ENCODE measurements at places on chromosomes 4 and X.

- DNase-seq = no peak
Observed at GRCh38 chr4:84483688-84484087, 15.4 kb downstream of the NKX6-1 start.

DNA sequence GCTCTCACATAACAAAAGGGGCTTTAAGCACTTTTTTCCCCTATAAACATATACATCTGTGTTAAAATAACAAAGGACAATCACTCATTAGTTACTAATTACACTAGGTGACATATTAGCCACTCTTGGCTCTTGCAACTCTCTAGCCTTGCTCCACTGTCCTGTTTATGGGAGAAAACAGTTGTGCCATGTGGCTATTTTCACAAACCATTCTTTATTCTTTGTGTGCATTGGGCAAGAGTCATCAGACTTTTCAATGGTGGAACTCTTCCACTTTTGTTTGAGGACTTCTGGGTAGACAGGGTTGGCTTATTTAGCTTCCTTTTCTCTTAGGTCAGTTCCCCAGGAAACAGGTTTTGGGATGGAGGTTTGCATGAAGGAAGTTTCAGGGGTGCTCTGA is 16.0 kb upstream of the FAM149A start:
- DNase-seq = no peak

GRCh38 chrX:132384301-132384700 is 104.5 kb downstream of the MBNL3 start:
- no peak for DNase-seq

DNA sequence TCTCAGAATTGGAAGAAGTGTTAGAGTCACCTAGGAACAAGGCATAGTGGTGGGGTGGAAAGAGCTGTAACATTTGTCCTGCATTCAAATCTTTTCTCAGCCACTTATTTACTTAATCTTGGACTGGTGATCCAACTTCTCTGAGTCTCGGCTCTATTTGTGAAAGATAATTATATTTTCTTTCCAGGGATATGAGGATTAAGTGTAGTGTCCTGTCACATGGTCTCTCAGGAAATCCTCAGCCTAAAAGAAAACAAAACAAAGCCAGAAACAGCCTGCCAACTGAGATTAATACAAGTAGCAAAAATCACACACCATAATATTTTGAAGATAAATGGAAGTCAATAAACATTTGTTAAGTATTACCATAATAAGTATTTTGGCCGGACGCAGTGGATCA is 33.3 kb upstream of the ETNPPL start:
- DNase-seq = no peak

DNA sequence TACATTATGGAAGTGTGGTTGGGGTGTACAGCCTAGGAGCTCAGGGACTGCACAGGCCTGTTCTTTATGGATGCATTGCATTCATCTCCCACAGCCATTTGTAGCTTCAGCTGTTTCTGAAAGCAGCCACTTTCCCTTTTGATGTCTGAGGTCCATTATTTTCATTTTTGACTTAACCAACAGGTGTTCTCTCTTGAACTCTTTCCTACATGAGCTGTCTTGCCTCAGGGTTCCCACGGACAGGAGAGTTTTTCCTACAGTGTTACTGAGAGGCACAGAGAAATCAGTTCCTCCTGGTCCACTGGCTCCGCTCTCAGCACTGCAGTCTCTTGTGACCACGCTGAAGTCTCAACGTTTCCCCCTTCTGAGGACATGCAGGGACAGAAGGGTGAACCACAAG is 87.2 kb downstream of the RASL11B start:
- no peak for DNase-seq

DNA sequence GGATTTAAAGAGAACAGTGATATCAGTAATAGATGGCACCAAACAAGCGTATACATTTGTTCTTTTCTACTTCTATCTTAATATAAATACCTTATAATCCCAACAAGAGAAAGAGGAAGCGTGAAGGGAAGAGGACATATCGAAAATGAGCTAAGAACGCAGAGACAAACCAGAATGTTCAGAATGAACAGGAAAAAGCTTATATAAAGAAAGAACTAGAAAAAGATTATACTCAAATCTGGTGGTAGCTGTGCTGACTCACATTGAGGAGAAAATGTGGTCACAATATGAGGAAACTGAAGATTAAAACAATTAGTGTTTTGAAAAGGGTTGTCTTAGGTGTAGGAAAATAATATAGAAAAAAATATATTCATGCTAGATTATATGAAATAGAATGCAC is 2.0 kb upstream of the GPR34 start:
- no peak for DNase-seq

GRCh38 chrX:132708529-132708928 is 219.7 kb upstream of the MBNL3 start:
- DNase-seq = no peak

DNA sequence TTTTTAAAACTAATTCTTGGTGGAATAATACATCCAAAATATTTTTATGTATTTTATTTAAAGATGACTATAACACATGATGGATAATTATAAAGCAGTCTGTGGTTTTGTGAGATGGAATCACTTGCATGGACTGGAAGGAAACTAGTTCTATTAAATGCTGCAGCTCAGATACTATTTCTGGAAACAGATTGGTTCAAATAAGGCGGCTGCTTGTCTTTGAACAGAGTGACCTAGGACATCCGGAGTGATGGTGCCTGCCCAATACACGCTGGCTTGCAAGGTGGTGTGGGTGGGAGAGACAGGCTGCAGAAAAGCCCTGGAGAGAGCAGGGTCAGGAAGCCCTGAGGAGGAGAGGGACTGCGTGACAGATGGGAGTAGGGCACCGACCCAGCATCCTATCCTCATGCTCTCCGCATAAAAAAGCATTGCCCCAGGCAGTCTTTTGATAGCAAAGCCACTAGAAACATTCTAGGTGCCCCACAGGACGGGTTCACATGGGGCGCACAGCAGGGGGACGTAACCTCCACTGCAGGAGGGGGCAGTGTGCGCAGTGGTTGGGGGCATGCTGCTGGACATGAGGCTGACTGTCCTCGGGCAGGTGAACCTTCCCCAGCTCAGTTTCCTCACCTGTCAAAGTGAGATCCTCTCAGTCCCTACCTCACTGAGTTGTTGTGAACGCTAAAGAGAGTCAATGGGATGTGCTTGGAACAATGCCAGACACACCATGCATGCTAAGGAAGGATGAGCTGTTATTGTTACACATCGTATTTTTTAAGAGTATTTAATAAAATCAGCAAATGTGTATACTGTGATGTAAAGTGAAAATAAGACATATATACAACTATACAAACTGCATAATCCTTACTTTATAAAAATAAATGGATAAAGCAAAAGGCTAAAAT is 71.3 kb downstream of the EVC2 start:
- DNase-seq = peak; percentile 39

GRCh38 chr4:87117051-87117731 is 103.2 kb downstream of the KLHL8 start:
- DNase-seq = no peak

DNA sequence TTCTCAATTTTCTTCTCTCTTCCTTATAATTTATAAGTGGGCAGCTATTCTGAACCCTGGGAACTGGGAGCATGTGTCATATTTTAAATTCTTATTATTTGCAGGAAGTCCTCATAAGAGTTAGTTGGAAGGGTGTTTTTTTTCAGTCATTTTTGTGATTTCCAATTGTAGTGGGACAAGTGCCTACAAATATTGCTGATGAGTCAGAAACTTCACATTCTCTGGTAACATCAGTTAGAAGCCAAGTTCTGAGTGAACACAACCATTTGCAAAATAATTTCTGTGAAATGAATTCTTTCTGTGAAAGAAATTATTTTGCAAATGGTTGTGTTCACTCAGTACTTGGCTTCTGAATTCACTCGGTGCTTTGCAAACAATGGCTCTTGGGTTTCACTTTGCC is 20.8 kb upstream of the NWD2 start:
- no peak for DNase-seq

- no peak for DNase-seq
Observed at GRCh38 chr4:4417886-4418285, 31.0 kb downstream of the NSG1 start.
